ENCODE measurements at places on chromosomes 4 and X. TPM values are rescaled to one million over a fixed set of nuclear protein-coding genes. Genes with fewer than 3 reads are reported as not detected.

GRCh38 chr4:71430609-71431008 is 91.8 kb downstream of the SLC4A4 start:
- no peak for DNase-seq
- no peaks in the 10 kb centered on the region for H3K4me1 ChIP-seq
- H3K27ac ChIP-seq: no peak overlapping the region
- H3K4me3 ChIP-seq: no peak overlapping the region
- H3K36me3 ChIP-seq: no peaks in the 10 kb centered on the region

DNA sequence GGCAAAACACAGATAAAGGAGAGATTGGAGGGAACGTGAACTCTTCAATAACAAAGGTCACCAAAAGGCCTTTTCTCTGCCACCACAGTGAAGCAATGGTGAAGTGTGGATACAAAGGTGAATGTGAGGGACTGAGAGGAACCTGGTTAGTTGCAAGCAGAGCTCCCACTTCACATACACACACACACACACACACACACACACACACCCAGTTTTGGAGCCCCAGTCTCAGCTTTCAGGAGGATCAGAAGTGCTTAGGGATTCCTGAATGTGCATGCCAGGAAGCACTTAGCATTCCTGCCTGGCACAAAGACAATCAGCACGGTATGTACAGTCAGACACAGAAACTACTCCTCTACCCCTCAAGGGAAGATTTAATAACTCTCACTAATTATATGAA is 71.5 kb downstream of the ARHGEF9 start:
- no peak overlapping the region for H3K4me3 ChIP-seq
- H3K36me3 ChIP-seq: peaks cover 21% of the 10 kb centered on the region
- H3K27me3 ChIP-seq: no peaks in the 10 kb centered on the region
- H3K4me1 ChIP-seq: peaks cover 7% of the 10 kb centered on the region
- no peak overlapping the region for H3K27ac ChIP-seq

DNA sequence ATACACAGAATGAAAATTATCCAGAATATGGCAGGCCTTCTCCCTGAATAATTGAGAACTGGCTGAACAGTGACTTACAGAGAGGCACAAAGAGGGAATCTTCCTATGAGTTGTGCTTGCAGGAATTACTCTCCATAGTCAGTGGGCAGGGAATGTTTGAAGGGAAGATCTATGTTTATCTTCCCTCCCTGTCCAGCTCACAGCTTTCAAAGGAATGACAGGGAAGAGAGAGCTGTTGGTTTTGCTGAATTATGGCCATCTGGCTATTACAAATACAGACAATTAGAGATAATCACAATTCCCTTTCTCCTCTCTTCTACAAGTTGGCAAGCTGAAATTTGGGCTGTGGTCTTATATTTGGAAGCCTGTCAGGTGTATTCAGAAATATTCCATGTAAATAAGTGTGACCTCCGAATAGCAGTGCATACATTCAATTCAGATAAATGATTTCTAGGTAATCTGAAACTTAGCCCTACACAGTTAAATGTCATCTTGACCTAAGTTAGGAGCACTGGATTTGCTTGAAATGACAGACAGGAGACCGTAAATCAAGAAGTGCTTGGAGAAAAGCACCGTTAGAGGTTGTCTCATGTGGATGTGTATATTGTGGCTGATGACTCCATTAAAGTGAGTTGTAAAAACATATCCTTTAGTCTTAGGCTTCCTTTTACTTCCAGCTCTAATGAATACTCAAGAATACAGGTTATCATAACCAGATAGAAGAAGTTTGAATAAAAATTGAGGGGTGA is 136.8 kb downstream of the C4orf33 start:
- H3K27me3 ChIP-seq: peaks cover 15% of the 10 kb centered on the region
- no peaks in the 10 kb centered on the region for H3K36me3 ChIP-seq
- no peak overlapping the region for H3K27ac ChIP-seq

DNA sequence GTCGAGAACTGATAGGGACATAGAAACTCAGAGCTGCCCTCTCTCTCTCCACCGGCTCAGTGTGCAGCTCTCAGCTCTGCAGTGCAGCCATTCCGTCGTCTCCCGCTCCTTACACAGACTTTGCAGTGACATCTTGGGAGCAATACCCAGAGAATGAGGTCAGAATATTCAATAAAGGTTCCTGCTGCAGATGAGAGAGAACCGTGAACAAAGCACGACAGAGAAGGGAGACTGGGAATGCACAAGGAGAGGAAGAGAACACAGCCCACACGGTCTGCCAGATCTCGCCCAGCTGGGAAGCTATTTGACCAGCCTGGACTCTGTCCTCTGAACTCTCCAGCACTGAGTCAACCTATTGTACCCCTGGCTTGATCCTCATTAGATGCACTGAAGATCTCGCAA is 118.0 kb upstream of the PPARGC1A start:
- H3K36me3 ChIP-seq: no peaks in the 10 kb centered on the region
- peaks cover 5% of the 10 kb centered on the region for H3K27me3 ChIP-seq
- H3K4me1 ChIP-seq: no peaks in the 10 kb centered on the region

DNA sequence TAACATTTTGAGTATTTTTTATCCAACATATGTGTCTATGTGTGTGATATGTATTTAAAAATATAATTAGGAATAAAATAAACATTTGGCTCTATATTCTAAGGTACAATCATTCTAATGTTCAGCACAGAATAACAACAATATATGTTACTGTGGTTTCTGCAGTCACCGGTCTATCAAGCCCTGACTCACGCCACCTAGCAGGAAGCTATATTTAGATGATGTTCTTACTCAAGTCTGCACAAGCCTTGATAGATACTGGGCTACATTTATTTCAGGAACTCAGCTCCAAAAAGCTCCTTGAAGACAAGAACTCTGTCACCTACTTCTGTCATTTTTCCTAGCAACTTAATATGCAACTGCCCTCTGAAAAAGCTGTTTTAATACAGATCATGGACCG is 152.0 kb upstream of the FTHL17 start:
- no peak overlapping the region for H3K27ac ChIP-seq
- H3K27me3 ChIP-seq: no peaks in the 10 kb centered on the region

DNA sequence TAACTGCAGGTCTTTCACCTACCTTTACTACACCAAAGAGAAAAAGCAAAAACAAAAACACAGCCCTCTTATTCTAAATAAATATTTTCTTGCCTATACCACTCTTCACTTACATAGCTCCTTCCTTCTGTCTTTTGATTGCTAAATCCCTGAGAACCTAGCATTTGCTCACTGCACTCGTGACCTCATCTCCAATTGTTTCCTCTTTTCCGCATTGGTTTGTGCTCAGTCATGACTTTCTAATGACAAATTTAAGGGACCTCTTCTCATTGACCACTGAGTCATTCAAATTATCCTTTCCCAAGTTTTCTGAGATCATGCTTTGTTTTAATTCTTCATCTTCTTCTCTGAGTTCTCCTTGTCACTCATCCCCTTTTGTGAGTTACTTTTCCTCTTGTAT is 1697.1 kb downstream of the STIM2 start:
- H3K4me1 ChIP-seq: no peaks in the 10 kb centered on the region
- no peak overlapping the region for H3K27ac ChIP-seq
- H3K27me3 ChIP-seq: no peaks in the 10 kb centered on the region
- DNase-seq: no peak

DNA sequence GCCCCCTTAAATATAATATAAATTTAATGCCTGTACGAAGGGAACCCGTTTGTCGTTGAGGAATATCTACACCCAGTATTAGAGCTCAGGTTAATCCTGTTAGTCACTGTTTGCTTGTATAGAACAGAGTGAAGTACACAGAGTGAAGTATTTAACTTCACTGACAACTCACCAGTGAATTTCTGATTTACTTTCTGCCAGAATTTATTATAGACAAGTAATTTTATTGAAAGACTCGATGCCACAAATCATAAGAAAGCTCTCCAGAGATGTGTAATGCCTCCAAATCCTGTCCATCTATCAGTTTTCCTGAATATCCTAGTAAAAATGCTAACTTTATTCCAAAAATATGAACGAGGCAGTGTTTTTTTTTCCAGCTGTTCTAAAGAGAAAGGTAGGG is 1.6 kb downstream of the GAB1 start:
- H3K36me3 ChIP-seq: no peaks in the 10 kb centered on the region
- H3K27ac ChIP-seq: no peak overlapping the region
- H3K4me3 ChIP-seq: no peak overlapping the region
- peaks cover 6% of the 10 kb centered on the region for H3K4me1 ChIP-seq

DNA sequence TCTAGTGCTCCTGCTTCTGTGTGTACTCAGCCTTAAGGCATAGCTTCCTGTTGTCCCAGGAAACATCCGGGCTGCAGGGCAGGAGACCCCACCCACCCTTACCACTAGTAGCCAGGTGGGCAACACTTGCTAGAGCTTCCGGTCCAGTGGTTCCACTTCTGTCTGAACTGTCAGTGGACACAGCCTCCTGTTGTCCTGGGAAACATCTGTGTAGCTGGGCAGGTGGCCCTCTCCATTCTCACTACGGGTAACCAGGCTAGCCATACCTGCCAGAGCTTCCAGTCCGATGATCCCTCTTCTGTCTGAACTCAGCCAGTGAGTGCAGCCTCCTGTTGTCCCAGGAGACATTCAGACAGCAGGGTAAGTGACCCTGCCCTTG is 372.2 kb downstream of the INPP4B start:
- no peaks in the 10 kb centered on the region for H3K27me3 ChIP-seq
- no peaks in the 10 kb centered on the region for H3K36me3 ChIP-seq
- no peak overlapping the region for H3K27ac ChIP-seq

DNA sequence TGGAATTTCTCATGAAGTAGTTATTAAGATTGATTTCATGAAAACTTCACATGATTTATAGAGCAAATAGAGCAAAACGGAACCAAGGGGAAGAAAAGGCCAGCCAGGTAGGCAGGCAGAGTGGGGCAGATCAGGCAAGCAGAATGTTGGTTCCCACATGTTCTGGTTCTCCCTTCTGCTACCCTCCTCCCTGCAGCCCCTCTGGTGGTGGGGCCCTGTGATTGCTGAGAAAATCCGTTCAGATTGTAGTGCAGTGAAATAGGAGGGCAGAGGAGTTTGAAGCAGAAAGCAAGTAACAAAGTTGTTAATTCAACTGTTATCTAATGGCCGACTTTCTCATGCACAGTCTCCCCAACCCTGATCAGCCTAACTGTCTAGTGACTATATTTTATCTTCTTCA is 185.3 kb downstream of the MID1IP1 start:
- DNase-seq: no peak
- no peak overlapping the region for H3K27ac ChIP-seq
- H3K4me1 ChIP-seq: peaks cover 4% of the 10 kb centered on the region
- no peaks in the 10 kb centered on the region for H3K36me3 ChIP-seq
- H3K4me3 ChIP-seq: no peak overlapping the region

GRCh38 chrX:100606753-100607152 is 22.0 kb downstream of the TNMD start:
- H3K27me3 ChIP-seq: peaks cover 3% of the 10 kb centered on the region
- no peak for DNase-seq
- H3K4me1 ChIP-seq: peaks cover 4% of the 10 kb centered on the region
- H3K4me3 ChIP-seq: no peak overlapping the region
- no peaks in the 10 kb centered on the region for H3K36me3 ChIP-seq

DNA sequence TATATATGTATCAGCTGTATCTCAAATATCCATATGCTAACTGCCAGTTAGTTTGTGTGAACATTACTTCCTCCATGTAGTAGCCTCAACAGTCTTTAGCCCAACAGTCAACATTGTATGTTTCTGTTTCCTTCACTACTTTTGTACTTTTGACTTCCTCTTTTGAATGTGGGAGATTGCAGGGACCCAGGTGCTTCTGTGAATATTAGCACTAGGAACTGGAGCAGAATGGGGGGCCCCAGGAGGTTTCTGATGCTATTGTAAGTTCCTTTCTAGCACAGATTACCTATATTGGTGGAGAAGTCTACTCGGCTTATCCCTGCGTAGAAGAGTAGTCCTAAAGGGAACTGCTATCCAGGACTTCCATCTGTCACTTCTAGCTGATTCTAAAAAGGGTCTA is 2.3 kb downstream of the PLAC8 start:
- H3K4me1 ChIP-seq: peaks cover 39% of the 10 kb centered on the region
- peaks cover 3% of the 10 kb centered on the region for H3K27me3 ChIP-seq
- H3K4me3 ChIP-seq: peak overlapping the region; percentile 88
- H3K36me3 ChIP-seq: peaks cover 34% of the 10 kb centered on the region

- DNase-seq: no peak
- no peaks in the 10 kb centered on the region for H3K36me3 ChIP-seq
- H3K27ac ChIP-seq: no peak overlapping the region
- H3K27me3 ChIP-seq: no peaks in the 10 kb centered on the region
These were observed 510.1 kb upstream of the AADAT start for GRCh38 chr4:170599894-170600293.

- H3K4me1 ChIP-seq: no peaks in the 10 kb centered on the region
- no peaks in the 10 kb centered on the region for H3K36me3 ChIP-seq
- no peak overlapping the region for H3K27ac ChIP-seq
- no peak for DNase-seq
- H3K4me3 ChIP-seq: no peak overlapping the region
- H3K27me3 ChIP-seq: peaks cover 14% of the 10 kb centered on the region
These were observed 22.1 kb downstream of the LIMCH1 start for GRCh38 chr4:41559940-41560516.

GRCh38 chr4:152206185-152206584 is 329.7 kb downstream of the FBXW7 start:
- DNase-seq: no peak
- no peak overlapping the region for H3K27ac ChIP-seq
- no peaks in the 10 kb centered on the region for H3K36me3 ChIP-seq

DNA sequence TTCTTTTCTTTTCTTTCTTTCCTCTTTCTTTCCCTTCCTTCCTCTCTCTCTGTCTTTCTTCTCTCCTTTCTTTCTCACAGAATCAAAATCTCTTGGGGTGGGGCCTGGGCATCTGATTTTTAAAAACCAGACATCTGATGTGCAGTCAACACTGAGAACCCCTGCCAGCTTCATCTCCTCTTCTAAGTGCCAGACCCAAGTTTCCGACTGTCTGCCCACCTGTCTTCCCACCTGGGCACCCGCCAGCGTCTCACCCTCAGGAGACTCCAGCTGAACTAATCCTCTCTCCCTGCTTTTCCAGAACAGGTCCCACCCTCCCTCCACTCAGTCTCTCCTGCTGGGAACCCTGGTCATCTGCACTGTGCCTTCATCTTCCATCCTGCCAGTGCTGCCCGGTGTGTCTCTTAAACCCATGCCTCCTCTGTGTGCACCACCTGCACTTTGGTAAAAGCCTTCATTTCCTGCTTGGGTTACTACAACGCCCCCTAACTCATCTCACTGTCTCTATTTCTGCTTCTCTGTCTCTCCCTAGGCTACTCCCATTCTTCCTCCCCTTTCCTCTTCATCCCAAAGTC is 2.8 kb downstream of the SOD3 start:
- no peak overlapping the region for H3K4me3 ChIP-seq
- no peak for DNase-seq
- peaks cover 56% of the 10 kb centered on the region for H3K27me3 ChIP-seq
- no peaks in the 10 kb centered on the region for H3K36me3 ChIP-seq
- peaks cover 2% of the 10 kb centered on the region for H3K4me1 ChIP-seq

DNA sequence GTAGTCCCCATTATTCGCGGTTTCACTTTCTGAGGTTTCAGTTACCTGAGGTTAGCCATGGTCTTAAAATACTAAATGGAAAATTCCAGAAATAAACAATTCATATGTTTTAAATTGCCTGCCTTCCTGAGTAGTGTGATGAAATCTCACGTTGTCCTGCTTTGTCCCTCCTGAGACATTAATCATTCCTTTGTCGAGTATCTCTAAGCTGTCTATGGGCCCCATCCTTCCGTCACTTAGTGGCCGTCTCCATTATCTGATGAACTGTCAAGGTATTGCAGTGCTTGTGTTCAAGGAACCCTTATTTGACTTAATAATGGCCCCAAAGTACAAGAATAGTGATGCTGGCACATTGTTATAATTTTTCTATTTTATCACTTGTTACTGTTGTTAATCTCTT is 94.8 kb downstream of the ADGRL3 start:
- H3K4me3 ChIP-seq: no peak overlapping the region
- DNase-seq: no peak
- H3K4me1 ChIP-seq: no peaks in the 10 kb centered on the region
- no peaks in the 10 kb centered on the region for H3K27me3 ChIP-seq
- no peaks in the 10 kb centered on the region for H3K36me3 ChIP-seq

AMBN gene
- total RNA-seq: not detected

S100P gene
- 2.5 TPM for total RNA-seq

NLRP2B gene
- total RNA-seq: not detected

ASB9 gene
- 0.99 TPM for total RNA-seq

DCLK2 gene
- total RNA-seq: not detected

CXXC4 gene
- total RNA-seq: not detected
